Endodermal cell (in vitro differentiated cells): ENCODE measurements at places on chromosomes 1 and 21. TPM values are rescaled to one million over a fixed set of nuclear protein-coding genes. Genes with fewer than 3 reads are reported as not detected.

DNA sequence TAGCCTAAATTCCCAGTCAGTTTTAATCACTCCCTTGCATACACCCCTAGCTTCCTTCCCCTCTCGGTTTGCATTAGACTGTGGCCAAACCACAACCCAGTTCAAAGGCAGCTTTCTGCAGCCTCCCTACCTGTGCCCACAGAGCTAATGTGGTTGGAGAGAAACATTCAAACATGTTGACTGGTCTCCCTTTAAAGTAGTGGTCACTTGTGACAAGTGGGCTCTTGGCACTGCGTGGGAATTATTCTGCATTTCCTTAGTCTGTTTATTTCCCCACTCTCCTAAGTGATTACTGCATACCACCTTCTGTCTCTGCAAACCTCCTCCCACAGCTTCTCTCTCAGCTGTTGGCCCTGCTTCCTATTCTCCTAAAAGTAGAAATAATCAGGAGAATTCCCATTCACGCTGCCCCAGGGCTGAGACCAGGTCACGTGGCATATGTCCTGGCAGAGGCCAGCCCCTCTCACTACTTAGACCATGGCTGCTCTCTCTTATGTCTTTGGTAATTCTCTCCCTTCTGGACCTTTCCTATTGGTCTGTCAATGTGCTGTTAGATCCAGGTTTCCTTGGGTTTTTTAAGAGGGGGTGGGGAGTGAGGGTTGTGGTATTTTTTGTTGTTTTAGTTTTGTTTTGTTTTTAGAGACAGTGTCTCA lies 38.4 kb upstream of the CD101 start:
- DNase-seq: no peak

DNA sequence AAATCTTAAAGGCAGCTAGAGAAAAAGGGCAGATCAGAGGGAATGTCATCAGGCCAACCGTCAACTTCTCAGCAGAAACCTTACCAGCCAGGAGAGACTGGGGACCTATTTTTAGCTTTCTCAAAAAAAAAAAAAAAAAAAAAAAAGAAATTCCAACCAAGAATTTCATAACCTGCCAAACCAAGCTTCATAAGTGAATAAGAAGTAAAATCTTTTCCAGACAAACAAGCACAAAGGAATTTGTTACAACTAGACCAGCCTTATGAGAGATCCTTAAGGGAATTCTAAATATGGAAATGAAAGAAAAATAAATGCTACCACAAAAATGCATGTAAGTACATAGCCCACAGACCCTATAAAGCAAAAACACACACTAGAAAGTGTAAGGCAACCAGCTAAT lies 267.7 kb downstream of the AKT3 start:
- DNase-seq: no peak

GRCh38 chr1:184010788-184011187 lies 26.7 kb downstream of the COLGALT2 start:
- DNase-seq: no peak

GRCh38 chr1:244730153-244730933 lies 77.4 kb downstream of the DESI2 start:
- peak; percentile 83 for DNase-seq

DNA sequence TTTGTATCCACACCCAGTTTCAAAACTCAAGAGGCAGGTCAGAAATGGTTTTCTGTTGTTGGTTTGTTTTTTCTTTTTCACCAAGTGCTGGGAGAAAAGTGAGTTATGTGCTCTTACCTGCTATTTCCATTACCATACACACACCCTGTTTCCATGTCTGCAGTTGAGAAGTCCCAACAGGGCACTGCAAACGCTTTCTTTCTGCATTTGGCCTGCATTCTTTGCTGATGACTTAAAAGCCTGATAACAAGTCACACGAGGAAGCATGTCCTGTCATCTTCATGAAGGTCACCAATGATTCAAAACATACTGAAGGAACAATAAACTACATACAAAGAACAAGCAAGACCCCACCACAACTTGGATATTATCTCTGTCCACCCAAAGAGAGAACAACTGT lies 24.8 kb upstream of the KCNE1 start:
- no peak for DNase-seq

GRCh38 chr1:117564227-117565075 lies 41.4 kb upstream of the TENT5C start:
- no peak for DNase-seq

DNA sequence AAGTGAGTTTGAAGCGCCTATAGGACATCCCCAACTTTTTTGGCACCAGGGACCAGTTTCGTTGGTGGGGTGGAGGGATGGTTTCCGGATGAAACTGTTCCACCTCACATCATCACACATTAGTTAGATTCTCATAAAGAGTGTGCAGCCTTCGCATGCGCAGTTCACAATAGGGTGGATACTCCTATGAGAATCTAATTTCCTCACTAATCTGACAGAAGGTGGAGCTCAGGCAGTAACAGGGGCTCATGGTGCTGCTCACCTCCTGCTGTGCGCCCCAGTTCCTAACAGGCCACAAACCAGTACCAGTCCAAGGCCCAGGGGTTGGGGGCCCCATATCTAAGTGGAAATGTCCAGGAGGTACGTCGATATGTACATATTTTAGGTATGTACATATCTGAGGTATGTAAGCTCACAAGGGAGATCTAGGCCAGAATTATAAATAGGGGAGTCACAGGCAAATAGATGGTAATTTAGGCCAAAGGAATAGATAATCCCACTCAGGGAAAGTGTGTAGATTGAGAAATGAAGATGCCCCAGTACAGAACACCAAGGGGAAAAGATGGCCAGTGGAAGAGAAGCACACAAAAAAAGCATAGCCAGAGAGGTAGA lies 27.5 kb upstream of the RASAL2 start:
- DNase-seq: no peak

DNA sequence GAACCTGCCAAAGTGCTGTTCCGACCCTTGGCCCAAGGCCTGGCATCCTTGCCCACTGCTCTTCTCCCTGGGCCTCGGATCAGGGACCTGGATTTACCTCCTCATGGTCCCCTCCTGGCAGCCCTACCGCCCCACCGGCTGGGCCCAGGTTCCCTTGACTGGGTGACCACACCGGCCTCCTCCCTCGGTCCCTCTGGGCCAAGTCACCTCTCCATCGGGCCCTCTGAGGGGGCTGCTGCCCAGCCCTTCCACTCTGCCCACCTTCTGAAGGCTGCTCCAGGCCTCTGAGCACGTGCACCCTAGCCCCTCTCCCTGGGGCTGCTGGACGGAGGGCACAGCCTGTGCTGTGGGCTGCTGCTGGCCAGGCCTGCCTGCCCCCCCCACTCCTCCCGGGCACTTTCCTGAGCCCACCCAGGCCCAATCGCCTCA lies 9.3 kb upstream of the MMEL1 start:
- DNase-seq: peak; percentile 44

Gene SLC44A3
- total RNA-seq: 6.3 and 6.5 TPM in 2 replicates

Gene IARS2
- 75.6 to 89.4 TPM (median 80.2 TPM) in 3 replicates for total RNA-seq

Gene MPZ
- 1.7 and 2.0 TPM in 2 replicates for total RNA-seq

Gene DMRTA2
- 1.2 to 1.4 TPM (median 1.2 TPM) in 3 replicates for total RNA-seq

Gene CXADR
- 84.3 and 86.7 TPM in 2 replicates for total RNA-seq
